ENCODE measurements at places on chromosomes 3 and 15.

DNA sequence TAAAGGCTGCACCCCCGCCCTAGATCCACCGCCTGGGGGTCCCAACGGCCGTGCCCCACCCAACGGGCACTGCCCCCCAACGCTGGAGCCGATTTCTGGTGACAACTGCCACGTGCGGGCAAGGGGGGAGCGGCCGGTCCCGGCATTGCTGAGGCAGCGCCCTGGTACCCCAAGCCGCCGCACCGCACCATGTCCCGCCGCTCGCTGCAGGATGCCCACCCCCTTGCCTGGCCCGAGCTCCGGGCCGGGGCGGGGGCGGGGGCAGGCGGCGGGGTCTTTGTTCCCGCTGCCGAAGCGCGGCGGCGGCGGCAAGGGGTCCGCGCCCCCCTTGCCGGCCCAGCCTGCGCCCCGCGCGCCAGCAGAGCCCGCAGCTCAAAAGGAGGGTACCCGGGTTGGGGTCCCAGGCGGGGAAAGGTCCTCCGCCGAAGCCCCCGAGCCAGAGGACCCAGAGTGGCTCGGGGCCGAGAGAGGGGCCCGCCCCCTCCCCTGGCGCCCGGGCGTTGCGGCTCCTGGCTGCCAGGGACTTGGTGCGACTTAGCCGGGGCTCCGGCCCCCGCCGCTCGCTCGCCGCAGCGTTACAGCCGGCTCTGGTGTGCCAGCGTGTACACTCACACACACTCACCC, 678 bp downstream of the SEMA7A start:
- no peak for DNase-seq

GRCh38 chr3:11904157-11904556, 57.5 kb upstream of the TAMM41 start:
- no peak for DNase-seq

GRCh38 chr3:197300361-197300760, 1.9 kb upstream of the DLG1 start:
- no peak for DNase-seq

DNA sequence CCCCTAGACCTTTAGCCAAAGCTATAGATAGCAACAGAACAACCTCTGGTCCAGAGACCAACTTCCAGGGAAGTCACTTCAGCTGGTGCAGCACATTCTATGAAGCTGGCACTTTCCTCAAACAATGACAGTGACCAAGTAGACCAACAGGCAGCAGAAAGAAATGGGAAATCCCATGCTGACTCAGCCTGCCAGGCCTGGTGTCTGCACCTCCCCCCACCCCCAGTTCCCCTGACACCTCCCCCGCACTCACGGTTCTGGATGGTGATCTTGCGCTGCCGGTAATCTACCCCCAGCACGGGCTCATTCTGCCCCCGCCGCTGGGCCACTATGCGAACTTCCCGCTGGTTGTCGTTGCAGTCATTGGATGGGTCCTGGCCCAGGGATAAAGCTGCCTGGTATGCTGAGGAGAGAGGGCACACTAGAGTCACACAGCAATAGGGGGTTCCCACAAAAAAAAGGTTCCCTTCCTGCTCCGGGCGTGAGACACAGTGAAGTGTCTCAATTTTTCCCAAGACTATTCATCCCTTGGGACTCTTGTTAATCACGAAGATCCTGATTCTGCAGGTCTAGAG, 17.0 kb downstream of the ILDR1 start:
- no peak for DNase-seq

GRCh38 chr3:129598000-129598381, 8.5 kb downstream of the PLXND1 start:
- no peak for DNase-seq

DNA sequence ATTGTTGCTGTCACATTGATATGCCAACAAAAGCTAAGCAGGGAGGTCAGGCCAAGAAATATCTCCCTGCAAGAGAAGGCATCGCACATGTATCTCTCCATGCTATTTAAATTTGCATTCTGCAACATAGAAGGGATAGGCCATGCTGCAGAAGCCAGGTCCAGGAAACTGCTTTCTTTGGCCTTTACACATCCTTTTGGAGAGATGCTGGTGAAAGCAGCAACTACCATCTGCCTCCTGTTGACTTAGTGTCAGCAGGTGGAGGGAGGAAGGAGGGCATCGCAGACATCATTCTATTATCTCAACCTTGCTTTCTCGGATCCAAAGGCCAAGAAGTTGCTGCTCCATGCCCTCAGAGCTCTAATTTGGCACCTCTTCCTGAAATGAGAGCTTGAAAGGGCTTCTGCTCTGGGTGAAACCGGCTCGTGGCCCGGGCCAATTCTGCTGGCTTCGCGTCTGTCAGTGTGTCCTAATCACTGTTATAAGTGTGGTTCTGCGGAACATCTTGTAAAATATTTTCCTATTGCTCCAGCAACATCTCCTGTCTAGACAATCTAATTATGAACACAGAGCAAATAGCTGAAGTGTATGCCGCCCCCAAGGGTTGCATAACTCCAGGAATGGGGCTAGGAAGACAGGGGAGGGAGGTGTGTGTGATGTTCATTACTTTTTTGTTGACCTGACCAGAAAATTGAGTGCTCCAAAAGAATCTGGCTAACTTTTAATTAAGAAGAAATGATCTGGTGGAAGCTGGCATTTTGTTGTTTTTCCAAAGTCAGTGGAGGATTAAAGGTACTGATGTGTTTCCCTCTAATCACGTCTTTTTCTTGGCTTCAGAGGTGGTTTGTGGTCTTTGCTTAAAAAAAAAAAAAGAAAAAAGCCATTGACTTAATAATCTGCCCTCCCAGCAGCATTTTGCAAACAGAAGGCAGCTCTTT, 89.1 kb downstream of the TPRG1 start:
- no peak for DNase-seq

GRCh38 chr3:76456322-76456721, 583.6 kb upstream of the ROBO2 start:
- no peak for DNase-seq

DNA sequence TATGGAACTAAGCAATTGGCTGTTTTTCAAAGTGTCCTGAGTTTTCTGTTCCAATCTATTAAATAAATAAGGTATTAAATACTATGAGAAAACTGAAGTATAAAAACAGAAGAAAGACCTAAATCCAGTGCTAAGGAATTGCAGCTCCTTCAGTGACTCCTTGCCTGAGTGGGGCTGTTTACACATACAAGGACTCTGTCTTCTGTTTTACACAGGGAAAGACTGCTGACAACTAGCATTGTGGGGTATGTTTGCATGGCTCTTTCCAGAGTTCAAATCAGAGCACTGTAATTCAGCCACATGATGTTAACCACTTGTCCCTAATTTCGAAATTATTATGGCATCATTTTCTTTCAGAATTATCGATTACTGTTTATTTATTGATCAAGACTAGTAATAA, 31.3 kb upstream of the MEIS2 start:
- no peak for DNase-seq

GRCh38 chr3:133881492-133881891, 14.2 kb downstream of the RAB6B start:
- DNase-seq = no peak

- no peak for DNase-seq
Observed at GRCh38 chr15:22930782-22931484, 49.2 kb downstream of the CYFIP1 start.

- no peak for DNase-seq
Observed at GRCh38 chr3:42188376-42188775, 77.6 kb downstream of the CCK start.

DNA sequence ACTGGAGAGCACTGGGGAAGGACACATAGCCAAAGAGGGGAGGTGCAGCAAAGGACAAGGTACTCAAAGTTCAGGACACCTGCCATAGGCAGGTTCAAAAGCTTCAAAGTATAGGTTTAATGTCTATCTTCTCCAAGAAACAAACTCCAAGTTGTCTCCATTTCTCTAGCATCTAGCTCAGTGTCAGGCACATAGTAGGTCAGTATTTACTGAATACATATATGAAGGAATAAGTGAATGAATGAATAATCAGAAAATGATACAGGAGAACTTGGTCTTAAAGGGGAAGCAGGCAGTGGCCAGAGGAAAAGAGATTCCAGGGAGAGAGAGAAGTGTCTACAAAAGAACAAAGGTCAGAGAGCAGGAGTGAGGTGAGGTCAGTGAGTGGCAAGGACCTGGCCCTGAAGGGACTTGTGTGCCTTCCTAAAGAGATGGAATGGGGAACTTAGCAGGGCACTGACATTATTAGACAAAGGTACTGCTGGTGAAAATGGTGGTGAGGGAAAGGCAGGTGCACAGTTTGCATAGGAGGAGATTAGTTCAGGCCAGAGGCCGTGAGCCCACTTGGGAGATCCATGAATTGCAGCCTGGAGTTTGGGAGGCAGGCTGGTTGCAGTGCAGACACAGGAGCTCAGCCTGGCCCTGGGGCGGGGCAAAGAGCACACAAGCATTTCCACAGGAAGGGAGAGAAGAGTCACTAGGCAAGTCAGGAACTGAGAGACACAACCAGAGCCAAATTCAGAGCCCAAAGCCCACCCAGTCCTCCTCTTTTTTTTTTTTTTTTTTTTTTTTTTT, 21.4 kb downstream of the TBC1D2B start:
- no peak for DNase-seq

DNA sequence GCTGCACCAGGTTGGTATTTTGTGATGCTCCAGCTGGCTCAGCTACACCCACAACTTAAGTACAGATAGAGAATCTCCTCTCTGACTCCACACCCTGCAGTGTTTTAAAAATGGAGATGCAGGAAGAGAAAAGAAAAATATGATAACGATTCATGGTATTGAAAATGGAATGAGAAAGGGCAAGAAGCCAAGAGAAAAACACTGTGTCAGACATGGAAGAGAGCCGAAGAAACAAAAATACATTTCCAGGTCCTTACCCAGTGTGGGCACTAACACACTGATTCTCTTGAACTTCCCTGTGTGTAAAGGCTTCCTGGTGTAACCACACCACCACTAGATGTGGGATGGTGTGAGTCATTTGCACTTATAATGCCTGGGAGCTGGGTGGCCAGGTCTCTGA, 93.1 kb downstream of the GMPS start:
- DNase-seq = no peak

DNA sequence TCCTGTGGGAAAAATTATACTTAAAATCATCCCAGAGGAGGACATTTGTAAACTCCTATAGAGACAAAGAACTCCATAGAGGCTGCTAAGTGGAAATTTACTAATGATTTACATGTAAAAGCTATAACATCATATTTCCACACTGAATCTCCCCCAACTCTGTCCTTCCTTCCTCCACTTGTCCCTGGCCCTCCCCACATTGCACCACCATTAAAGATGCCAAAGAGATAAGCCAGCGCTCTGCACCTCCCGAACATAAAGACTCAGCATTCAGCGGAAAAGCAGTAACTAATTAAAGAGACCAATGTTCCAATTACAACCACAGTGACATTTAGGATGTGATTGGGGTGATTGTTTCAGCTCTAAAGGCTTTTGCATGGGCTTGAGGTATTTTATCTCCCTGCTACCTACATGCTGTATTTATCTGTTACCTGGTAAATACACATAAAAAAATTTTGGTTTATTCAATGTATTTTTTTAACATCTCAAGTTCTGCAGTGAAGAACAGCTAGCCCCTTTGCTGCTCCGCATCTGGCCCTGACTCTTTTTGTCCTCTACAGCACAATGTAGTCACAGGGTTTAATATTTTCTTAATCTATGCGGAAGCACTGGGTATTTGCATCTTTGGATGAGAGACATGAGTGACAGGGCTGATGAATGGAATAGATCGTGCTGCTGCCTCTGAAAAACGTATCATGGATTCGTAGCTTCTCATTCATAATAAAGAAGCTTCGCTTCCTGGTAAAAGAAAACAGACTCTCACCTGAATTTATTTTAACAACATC, 35.3 kb upstream of the B3GNT5 start:
- no peak for DNase-seq

- no peak for DNase-seq
Observed at GRCh38 chr3:170307671-170308405, 49.7 kb upstream of the SKIL start.

- no peak for DNase-seq
Observed at GRCh38 chr3:147705651-147706051, 296.5 kb downstream of the ZIC1 start.

DNA sequence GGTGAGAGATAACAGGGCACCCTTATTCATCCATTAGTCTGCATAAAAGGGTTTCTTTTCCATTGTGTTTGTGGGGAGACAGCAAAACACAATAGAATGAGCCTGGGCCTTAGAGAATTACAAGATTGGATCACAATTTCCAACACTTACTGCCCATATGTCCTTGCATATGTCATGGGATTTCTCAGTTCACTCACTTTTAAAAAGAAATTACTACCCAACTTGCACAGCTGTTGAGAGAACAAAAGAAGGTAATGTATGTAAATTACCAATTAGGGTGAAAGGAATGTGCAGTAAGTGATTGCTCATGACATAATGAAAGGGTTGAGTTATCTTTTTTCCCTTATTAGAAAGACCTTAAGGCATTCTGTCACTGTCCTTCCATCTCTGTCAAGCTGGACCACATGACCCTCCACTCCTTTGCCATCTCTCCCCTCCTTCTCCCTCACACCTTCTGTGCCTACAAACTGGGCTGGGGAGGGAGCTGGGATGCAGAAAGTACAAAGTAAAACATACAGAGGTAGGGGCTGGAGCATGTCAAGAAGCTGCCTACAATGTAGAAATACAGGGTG, 244.2 kb downstream of the ZMAT3 start:
- no peak for DNase-seq

DNA sequence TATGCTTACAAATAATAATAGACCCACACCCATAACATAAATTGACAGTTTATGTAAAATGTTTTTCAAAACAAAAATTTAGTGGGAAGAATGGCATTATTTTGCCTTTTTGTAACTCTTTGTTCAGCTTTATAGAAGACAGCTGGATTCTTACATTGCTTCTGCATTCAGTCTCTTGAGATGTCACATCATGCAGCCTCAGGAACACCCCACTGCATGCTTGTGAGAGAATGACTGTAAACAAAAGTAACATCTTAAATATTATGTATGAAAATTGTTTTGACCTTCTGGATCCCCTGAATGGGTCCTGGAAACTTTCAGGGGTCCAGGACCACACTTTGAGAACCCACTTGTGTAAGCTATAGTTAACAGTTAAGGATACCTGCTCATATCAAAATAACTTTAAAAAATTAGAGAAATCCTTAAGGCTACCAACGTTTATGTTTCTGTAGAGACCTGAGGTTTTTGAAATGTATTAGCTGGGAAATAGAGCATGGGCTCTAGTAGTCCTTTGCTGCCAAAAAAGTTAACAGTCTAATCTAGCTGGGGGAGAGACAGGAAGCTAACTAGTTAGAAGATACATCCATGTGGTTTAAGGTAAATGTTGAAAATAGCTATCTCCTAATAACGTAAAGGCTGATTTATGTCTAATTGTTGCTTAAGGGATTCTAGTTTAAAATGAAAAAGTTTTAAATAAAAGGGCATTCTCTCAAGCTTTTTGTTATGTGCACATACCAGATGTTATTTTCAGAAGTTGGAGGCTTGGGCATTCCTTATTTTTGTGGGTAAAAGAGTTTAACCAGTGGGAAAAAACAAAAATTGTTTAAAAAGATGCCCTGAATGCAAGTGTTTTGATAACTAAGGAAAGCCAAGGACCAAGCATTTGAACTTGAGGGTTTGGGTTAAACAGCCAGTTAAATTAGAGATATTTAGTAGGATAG, 3.8 kb downstream of the USP3 start:
- no peak for DNase-seq

GRCh38 chr3:17195856-17196604, 311.3 kb downstream of the PLCL2 start:
- DNase-seq = no peak

GRCh38 chr15:79332824-79333510, 22.1 kb downstream of the TMED3 start:
- DNase-seq = no peak

- no peak for DNase-seq
Observed at GRCh38 chr3:79672075-79672474, 95.7 kb downstream of the ROBO1 start.

- DNase-seq = no peak
Observed at GRCh38 chr3:16904423-16905417, 20.0 kb downstream of the PLCL2 start.

GRCh38 chr3:129462361-129462968, 22.4 kb downstream of the IFT122 start:
- DNase-seq = no peak

Measured in CD8-positive, alpha-beta T cell (primary cell).